ENCODE measurements at places on chromosomes 16 and 17.

DNA sequence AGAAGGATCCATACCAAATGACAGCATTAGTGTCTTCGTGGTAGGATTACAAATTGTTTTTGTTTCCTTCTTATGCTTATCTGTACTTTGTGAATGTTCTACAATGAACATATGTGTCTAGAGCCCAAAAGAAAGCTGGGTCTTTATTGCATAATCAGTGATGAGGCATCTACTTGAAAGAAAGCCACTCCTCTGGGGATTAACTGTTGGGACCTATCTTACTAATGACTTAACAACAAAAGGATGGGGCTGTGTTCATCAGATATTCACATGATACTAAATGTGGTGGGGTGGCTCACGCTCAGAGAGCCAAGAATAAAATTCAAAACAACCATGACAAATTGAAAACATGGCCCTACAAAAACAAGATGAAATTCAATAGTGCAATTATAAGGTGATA, 160.2 kb downstream of the RGS9 start:
- DNase-seq, result no peak

GRCh38 chr16:72221630-72222024, 49.7 kb upstream of the PMFBP1 start:
- DNase-seq, result no peak

DNA sequence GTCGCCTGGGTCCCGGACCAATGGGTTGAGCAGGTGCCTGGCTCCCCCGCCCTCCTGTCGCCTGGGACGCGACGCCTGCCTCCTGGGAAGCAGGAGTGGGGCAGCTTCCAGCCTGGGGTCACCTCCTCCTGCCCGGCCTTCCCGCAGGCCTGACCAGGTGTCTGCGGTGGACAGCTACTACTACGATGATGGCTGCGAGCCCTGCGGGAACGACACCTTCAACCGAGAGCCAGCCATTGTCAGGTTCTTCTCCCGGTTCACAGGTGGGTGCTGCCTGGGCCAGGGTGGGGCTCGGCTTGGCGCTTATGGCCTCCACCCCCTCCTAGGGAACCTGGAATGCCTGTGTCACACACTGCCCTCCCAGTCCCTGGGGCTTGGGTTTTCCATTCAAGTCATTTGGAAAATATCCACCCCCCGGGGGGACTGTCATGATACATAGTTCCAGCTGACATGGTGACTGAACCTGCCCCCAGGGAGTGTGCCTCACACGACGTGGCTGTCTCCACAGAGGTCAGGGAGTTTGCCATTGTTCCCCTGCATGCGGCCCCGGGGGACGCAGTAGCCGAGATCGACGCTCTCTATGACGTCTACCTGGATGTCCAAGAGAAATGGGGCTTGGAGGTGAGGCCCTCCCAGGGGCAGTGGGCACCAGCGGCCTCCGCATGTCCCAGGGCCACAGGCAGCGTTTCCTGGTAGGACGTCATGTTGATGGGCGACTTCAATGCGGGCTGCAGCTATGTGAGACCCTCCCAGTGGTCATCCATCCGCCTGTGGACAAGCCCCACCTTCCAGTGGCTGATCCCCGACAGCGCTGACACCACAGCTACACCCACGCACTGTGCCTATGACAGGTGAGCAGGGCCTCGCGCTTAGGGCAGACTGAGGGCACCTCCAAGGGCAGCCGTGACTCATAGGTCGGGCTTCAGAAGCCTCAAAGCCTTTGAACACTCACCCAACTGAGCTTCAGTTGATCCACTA, 2.3 kb downstream of the DNASE1 start:
- no peak for DNase-seq

- DNase-seq, result no peak
These were observed 72.5 kb downstream of the MAP2K6 start for GRCh38 chr17:69486779-69487637.

- DNase-seq, result no peak
These were observed 137.7 kb upstream of the MYOCD start for GRCh38 chr17:12528036-12528435.

- DNase-seq, result no peak
These were observed 20.8 kb upstream of the ZNF423 start for GRCh38 chr16:49876716-49877129.

DNA sequence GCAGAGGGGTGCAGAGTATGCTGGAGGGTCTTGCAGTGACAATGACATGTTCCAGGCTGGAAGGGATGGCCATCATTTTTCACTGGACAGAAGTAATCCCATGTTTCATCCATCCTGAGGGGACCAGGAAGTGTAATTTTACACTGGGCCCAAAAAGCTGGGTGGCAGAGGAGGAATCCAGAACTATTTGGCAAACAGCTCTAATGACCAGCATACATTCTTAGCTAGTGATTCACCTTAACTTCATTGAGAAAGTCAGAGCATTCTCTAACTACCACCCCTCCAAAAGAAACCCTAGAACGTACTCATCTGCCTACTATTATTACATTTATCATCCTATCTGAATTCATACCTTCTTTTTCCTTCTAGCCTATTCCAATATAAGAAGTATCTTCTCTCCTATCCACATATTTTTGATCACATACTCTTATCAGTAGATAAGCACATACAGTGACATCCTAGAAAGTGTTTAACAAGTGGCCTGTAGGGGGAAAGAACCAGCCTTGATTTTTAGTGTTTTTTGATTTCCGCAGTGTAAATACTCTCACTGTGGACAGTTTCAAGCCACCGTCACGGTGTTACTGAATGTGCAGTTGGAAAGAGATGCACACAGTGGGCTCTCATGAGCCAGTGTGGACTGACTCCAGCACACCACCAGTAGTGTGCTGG, 118.1 kb downstream of the FTO start:
- no peak for DNase-seq

GRCh38 chr16:55433535-55433934, 45.5 kb upstream of the MMP2 start:
- no peak for DNase-seq

DNA sequence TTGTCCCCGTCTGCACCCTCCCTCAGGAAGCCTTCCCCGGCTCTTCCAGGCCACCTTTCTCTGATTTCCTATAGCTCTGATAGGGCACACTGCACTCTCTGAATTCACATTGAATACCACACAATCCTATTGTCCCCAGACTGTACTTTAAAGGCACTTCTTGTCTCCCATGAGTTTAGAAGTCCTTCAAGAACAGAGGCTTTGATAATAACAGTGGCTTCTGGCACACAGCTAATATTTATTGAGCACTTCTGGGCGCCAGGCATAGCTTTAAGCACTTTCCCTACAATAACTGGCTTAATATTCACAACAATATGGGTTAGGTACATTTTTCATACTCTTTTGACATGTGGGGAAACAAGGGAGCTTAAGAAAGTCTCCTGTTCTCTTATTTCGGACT, 169.7 kb upstream of the IRX6 start:
- no peak for DNase-seq

- DNase-seq, result no peak
These were observed 93.9 kb downstream of the GSG1L start for GRCh38 chr16:27969574-27969973.

- DNase-seq, result no peak
These were observed 81.7 kb downstream of the YPEL2 start for GRCh38 chr17:59413014-59413766.

- DNase-seq, result no peak
These were observed 9.7 kb downstream of the CCDC57 start for GRCh38 chr17:82202981-82203380.

DNA sequence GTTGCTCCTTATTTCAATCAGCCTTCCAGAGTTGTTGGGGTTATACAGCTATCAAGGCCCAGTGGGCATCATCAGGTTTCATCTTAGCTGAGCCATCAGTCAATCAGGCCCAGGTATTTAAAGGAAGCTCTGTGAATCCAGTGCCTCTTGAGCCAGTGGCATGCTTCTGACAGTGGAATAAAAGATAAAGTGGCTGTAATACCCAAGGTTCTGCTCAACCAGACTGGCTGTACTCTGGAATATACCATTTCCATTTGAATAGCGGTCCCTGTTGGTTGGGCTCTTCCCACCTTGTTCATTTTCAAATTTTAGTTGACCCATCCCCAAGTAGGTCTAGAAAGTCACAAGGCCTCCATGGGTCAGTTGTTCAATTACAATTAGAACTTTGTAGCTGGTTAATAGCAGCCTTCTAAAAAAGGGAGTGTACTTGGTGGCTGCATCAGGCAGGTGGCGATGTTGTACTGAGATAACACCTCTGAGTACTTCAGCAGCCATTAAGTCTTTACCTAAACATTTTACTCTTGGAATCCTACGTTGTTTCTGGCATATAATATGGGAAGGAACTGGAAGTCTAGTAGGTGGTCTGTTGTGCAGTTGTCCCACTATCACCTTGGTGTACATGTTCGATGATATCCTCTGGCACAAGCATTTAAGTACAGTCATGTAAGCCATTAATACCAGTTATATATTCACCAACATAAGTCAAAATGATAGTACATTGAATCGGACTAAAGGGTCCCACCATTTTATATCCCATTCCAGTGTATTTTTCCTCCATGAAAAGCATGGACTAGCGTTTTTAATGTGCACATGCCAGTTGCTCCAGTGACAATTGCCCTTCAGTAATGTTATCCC, 294.1 kb downstream of the BCAS3 start:
- DNase-seq, result peak; percentile 34

- no peak for DNase-seq
These were observed 35.6 kb downstream of the MAP2K6 start for GRCh38 chr17:69450131-69450530.

- DNase-seq, result no peak
These were observed 15.9 kb downstream of the TNRC6A start for GRCh38 chr16:24745391-24745790.

DNA sequence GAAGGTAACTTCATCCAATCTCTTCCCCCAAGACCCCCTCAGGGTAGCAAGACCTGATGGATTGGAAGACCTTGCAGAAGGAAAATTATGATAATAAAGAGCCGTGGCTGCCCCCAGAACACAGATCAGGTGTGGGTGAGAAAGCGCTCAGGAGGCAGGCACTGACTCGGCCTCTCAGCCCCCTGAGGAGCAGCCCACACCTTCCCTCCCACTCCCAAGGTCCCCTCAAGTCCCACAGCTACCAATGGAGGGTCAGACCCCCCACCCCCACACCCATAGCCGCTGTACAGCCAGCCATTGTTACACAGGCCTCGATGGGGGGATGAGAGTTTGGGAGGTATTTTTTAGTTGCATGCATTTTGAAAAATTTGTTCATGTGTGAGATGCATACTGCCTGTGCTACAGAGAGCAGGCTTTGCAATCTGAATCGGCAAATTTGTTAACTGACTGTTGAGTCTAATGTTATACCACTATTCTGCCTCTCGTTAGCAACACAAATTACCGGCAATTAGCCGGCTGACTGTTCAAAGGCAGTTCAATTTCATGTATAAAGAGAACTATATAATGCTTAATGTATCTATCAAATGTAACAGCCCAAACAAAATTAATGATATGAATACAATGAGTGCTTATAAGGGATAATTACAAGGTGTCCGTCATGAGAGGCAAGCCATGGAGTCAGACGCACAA, 211.7 kb downstream of the C16orf78 start:
- DNase-seq, result peak; percentile 5

- no peak for DNase-seq
These were observed 23.4 kb upstream of the IL17C start for GRCh38 chr16:88614818-88615580.

- DNase-seq, result no peak
These were observed 27.8 kb downstream of the CASKIN2 start for GRCh38 chr17:75487351-75488070.

DNA sequence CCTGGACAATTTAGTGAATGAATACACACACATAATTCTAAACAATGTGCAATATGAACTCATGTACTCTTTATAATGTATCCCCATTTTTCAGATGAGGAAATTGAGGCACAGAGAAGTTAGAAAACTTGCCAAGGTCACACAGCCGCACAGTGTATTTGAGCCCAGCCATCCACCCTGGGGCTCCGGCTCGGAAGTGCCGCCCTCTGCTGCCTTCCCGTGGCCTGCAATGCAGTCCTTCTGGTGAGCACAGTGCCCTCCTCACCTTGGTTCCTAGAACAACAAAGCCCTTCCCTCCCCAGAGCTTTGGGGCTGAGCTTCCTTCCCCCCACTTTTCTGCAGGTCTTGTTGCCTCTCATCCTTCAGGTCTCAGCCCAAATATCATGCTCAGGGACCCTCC, 63.7 kb downstream of the C16orf78 start:
- no peak for DNase-seq

DNA sequence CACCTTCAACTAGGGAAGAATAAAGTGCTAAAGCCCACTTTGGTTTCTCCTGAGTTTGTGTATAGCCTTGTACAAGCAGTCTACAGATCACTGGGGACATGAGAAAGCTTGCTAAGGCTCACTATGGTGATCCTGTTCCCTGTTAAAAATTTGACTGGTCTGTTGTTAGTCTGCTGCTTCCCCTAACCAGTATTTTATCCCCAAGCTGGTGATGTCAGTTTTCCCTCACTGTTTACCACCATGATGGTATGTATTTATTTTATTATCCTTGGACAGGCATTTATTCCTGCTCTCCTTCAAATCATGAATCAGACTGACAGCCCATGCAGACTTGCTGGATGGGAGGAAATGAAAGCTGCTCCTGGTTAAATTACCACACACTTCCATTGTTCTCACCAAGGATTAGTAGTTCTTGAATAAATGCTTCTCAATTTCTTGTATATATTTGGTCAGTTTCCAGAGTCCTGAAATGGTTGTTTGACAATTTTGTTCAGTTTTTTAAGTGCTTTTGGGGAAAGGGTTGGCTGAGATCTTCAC, 99.6 kb downstream of the CA4 start:
- DNase-seq, result no peak

DNA sequence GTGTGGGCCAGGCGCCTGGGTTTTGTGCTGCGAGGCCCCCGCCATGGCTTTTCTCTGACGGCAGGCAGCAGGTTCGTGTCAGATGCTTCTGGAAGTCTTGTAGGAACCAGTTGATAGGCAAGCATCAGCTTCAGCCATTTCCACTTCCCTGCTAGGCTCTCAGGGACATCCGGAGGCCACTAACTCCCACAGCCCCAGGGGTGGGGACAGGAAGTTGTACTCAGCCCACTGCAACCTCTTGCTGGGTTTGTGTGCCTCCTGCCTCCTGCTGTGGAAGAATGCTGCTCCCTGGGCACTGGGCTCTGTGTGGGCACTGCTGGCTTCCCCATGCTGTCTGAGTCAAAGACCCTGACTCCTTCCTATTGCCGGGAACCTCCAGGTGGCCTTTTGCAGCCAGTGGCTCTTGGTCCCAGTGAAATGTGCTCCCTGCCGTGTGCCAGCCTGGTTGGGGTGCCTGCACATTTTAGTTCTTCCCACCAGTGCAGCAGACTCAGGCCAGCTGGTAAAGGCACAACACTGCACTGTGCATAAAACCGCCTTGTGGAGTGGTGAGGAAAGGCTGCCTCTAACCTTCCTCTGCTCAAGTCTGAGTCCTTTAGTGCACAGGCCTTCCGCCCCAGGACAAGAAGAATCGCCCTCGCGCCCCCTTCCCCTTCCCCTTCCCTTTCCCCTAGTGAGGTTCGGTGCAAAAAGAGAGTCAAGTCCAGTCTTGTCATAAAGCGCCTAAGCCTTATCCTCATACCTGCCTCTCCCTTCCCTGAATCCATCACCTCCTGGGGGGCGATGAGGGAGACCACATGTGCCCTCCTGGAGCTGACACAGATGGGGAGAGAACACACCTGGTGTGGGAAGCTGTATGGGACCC, 16.6 kb downstream of the LDHD start:
- DNase-seq, result no peak

Measured in NCI-H774 (cell line).